ENCODE measurements at places on chromosomes 2 and 18. TPM values are rescaled to one million over a fixed set of nuclear protein-coding genes. Genes with fewer than 3 reads are reported as not detected.

Gene RESP18
- total RNA-seq = not detected

Gene MAPK4
- 73.9 TPM for total RNA-seq

Gene SNRPD1
- 17.1 TPM for total RNA-seq

Gene SLC20A1
- 14.2 TPM for total RNA-seq

Measured in right cardiac atrium (tissue), 5 donors.